ENCODE measurements at places on chromosomes 6 and 20. TPM values are rescaled to one million over a fixed set of nuclear protein-coding genes. Genes with fewer than 3 reads are reported as not detected.

SLC17A1 gene
- total RNA-seq: not detected

MUC22 gene
- total RNA-seq: not detected

MYB gene
- 12.6 TPM for total RNA-seq

SRC gene
- total RNA-seq: 2.1 TPM

ATP9A gene
- 0.21 TPM for total RNA-seq

NKAIN2 gene
- not detected for total RNA-seq

GRCh38 chr6:111265842-111266241 is 178.5 kb downstream of the SLC16A10 start:
- DNase-seq: no peak

- no peak for DNase-seq
Measured at GRCh38 chr6:170083236-170084051, 207.4 kb downstream of the DLL1 start.

- no peak for DNase-seq
Measured at GRCh38 chr6:4212588-4212987, 77.2 kb upstream of the ECI2 start.

DNA sequence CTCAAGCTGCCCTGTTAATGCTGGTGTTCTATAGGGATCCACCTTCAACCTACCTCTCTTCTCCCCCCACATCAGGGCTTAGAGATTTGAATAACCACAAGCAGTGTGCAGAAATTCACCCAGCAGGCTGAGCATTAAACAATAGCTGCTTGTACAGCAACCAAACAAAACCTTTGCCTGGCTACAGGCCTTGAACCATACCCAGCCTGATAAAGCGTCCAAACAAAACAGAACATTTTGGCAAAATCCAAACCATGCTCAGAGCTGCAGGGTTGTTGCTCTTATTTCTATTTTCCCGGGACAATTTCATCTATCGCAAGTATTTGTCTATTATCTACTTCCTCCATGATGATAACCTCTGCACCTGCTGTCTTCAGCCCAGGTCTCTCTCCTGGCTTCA is 142.3 kb downstream of the UNC5CL start:
- no peak for DNase-seq

GRCh38 chr20:14672066-14672465 is 334.7 kb upstream of the FLRT3 start:
- DNase-seq: no peak

GRCh38 chr6:5287966-5288297 is 26.6 kb downstream of the FARS2 start:
- no peak for DNase-seq

GRCh38 chr20:52294106-52294628 is 102.6 kb upstream of the ZFP64 start:
- DNase-seq: no peak

- peak; percentile 33 for DNase-seq
Measured at GRCh38 chr6:45923831-45924391, 91.7 kb downstream of the CLIC5 start.

- peak; percentile 9 for DNase-seq
Measured at GRCh38 chr20:13009682-13010406, 1.1 kb downstream of the SPTLC3 start.

DNA sequence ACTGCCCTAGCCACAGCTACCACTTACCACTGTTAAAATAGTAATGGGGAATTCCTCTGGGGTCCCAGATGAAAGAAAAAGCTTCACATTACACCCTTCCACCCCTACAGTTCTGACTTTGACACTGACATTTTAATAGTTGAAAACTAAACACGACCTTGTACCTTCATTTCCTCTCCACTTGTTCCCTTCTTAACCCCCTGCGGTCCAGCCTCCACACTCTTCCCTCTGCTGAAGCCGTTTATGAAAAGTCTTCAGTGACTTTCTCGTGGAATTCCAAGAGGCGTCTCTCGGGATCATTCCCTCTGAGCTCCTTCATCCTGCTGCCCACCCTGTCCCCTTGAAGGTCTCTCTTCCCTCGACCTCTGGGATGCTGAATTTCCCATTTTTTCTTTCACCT is 36.6 kb upstream of the TIAM2 start:
- no peak for DNase-seq
